ENCODE measurements at places on chromosomes 13 and 19.

- DNase-seq, result no peak
Measured at GRCh38 chr19:11242025-11242424, 2.6 kb downstream of the ANGPTL8 start.

GRCh38 chr13:78499802-78500201 is 103.5 kb downstream of the POU4F1 start:
- no peak for DNase-seq

DNA sequence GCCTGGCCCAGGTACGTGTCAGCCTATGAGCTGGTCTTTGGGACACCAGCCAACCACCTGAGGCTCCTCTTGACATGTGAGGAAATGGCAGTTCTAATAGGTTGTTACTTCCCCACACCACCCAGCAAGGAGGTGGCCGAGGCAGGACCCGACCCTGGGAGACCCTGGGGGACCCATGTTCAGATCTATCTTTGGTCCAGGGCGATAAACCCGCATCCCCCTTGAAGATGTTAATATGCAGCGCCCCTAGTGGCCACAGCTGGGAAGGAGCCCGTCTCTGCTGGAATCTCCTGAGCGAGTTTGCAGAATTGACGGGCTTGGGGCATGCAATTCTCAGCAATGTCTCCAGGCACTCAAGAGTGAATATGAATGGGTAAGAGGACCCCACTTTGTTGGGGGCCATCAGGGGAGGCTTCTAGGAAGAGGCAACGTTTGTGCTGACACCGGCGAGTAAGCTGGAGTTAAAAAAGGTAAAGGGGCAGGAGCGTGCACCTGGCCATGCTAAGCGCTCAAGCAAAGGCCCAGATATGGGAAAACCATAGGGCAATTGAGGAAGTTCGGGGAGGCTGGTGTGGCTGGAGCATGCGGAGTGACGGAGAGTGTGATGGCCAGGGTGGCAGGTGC is 1.5 kb upstream of the MYO1F start:
- peak; percentile 64 for DNase-seq

GRCh38 chr13:112905990-112906641 is 62.9 kb upstream of the MCF2L start:
- DNase-seq, result no peak

GRCh38 chr13:64591971-64592370 is 2638.2 kb downstream of the PCDH9 start:
- peak; percentile 3 for DNase-seq

- no peak for DNase-seq
Measured at GRCh38 chr19:17538684-17539237, 16.7 kb upstream of the COLGALT1 start.

DNA sequence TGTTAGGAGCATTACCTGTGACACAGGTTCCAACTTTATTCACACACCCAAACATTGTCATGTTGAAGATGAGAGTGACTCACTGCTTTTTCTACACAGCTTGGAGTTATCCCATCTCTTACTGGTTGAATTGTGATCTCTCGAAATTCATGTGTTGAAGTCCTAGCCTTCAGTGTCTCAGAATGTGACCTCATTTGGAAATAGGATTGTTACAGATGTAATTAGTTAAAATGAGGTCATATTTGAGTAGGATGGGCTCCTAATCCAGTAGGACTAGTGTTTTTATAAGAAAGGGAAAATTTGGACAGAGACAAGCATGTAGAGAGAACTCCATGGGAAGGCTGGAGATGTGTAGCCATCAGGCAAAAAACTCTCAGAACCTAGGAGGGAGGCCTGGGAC is 142.5 kb downstream of the POSTN start:
- no peak for DNase-seq

DNA sequence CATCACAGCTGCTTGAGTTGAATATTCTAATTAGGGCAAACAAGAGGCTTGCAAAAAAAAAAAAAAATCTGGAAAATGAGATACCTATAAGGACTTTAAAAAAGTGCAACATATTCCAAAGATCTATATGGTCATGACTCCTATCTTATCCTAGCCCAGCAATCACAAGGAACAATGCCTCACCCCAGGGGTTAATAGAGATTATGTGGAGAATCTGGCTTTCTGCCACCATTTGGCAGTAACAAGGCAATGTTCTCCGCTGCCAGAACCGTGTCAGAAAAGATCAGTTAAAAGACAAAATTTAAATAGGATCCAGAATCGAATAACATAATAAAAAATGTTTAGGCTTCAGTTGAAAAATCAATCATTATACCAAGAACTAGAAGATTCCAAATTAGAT is 1643.2 kb upstream of the PRR20A start:
- DNase-seq, result no peak

DNA sequence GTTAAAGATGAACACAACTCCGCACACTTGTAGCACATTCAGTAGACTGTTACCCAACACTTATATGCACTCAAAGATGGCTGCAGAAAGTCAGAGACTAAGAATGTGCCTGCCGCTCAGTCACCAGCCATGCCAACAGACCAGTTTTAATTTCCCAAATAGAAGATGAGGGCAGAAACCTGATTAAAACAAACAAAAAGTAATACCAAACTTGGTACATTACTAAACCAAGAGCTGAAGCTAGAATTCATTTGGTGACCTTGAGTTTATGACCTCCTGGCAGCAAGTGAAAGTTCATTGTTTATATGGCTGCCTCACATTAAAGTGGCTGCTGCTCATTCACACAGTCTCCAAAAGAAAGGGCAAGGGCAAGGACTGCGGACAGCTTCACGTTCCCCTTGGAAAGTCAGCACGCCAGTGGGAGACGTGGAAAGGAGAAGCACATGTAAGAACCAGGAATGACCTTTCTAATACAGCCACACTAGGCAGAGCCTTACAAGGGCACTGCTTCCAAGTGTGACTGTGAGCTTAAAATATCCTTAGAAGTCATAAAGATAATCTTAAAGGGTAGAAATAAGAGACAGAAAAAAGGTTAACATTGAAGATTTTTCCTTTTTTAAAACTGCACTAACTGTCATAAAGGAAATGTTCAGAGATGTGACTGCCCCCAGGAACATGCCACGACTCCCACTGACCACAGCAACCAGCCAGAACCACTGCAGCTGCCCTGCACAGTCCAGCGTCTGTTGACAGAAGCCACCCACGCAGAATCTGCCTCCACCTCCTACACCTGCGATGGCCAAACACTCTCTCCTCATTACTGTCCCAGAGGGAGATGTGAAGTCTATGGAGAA is 73.5 kb downstream of the STK24 start:
- DNase-seq, result no peak

DNA sequence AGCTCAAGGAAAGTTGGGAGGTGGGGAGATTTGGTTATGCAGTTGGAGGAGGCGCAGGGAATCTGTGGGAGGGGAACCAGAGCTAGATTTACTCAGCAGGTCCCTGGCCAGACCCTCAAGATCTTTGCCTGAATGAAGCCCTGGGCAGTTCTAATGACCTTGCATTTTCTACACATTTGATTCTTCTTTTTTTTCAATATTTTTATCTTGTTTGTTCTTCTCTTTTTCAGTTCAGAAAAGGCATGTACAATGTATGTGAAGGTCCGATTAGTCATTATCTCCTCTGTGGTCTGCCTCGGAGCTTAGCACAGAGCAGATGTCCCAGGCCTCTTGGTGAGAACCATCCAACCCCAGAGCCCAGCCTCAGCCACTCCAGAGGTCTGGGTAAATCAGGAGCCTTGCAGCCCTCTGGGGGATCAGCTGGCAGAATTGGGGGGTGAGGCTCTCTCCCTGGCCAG is 24.2 kb downstream of the SERP2 start:
- no peak for DNase-seq
